Suppressor macrophage (primary cell): ENCODE measurements at places on chromosomes 4 and X.

DNA sequence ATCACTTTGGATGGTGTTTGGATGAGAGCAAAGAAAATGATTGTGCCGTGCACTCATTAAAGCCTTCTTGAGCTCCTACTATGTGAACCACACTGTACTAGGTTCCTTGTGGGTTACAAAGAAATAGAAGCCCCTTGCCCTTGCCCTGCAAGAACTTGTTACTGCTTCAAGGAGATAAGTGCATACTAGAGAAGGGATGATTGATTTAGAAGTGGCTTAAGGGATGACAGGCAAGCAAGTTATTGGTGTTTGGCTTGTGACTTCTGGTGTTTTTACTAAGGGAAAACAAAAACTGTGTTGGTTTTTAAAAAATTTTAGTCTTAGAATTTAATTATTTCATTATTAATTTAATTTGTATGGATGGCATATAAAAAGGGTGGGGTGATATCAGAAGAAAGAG is 67.4 kb downstream of the IL21 start:
- no peak for DNase-seq

GRCh38 chrX:18886344-18887161 is 97.4 kb downstream of the PHKA2 start:
- peak; percentile 79 for DNase-seq

DNA sequence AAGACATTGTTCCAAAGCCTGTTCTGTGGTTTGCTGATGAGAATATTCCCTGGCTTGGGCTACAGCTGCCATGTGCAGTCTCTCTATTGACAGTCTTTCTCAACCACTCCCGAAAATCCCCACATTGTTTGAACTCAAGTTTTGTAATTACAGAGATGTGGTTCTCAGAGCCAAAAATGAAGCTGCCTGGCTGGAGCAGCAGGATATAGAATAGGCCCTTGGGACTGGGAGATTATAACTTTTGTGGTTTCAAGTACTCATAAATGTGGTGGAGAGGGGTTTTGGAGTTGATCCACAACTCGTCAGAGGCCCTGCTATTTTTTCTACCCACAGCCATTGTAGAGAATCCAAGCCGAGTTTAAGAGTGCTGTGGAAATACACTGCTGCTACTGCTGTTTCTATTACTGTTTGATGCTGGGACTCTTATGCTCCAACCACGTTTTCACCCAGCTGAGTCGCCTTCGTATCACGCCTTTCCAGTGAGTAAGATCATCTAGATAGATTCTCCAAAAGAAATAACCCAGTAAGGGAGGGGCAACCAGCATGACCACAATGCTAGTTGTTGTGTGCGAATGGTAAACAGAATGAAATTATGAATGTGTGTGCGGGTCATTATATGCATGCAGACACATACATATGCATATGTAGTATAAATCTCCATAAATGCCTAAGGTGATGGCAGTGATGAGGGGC is 57.1 kb upstream of the ATXN3L start:
- DNase-seq: no peak

GRCh38 chr4:109451544-109452273 is 18.1 kb downstream of the SEC24B start:
- DNase-seq: no peak

DNA sequence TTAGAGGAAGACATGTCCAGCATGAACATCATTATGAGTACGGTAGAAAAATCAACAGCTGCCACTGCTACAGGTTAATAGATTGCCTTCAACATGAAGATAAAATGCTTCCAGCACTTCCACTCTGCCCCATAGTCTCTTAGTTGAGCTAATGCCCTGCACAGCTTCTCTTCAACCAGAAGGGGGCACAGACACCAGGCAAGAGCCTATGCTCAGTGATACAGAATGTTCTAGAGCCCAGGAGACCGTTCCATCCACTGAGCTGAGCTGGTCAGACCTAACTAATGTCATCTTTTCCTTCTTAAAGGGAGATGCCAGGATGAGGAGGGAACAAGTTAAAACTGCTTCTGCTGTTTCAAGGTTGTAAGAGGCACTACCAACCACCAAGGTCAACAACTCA is 42.2 kb downstream of the SMIM10L2A start:
- peak; percentile 38 for DNase-seq

DNA sequence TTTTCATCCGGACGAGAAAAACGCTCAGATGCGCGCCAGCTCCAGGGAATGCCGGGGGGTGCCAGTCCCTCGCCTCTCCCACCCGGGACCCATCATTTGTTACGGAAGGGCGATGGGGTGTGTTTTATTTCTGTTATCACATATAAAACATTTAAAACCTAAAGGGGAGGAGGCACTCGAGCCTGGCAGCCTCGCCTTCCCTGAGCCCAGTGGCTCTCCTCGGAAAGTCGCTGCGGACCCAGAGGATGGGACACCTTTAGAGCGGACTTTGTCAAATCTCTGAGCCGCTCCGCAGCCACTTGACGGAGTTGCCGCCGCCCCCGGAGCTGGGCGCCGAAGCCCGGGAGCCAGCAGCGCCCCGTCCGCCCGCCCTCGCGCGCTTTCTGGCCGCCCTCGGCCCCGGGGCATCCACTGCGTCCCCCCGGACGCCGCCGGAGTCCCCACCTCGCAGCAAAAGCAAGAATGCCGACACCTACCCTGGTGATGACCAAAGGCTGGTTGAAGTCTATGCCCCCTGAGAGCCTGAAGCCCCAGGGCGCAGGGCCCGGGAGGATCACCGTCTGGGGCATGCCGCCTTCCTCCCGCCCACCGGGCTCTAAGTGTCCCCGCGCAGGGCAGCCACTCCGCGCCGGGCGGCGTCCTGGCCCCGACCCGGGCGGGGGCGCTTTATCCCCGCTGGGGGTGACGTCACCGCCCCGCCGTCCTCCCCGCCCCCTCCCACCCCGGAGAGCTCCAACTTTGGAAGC is at the start of gene PDLIM3:
TSS of gene PDLIM3 (minus strand) at position 642 of the 746 bp plus-strand sequence. CDS start at position 569, 73 bp downstream.
- no peak for DNase-seq

- DNase-seq: no peak
Observed at GRCh38 chr4:61220556-61220955, 20.4 kb downstream of the ADGRL3 start.

DNA sequence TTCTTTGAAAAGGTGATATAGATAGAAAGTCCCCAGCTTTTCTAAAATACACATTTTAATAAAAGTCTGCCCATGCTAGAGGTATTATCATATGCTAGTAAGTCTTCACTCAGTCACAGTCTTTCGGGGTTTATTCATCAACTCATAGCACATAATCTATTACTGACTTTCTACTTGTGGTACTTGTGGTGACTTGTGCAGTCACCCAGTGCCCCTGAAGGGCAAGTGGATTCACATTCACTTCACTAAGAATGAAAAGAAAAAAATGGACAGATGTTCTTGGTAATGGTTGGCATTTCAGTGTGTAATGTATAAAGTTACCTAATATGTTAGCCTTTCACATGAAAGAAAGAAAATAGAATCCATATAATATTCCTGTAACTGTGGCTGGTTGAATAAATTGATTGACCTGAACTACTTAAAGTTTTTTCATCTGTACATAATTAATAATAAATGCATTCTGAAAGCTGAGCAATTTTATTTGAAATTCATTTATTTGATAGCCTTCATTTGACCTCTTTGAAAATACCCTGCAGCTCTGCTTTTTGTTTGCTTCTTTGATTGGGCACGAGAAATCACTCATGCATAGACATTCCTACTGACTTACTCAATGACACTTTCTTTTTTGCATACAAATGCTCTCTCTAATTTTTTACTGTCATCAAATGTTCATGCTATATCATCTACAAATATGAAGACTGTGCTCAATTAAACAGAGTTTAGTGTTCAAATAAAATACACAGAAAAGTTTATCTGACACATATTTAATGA is 39.5 kb upstream of the ZNF330 start:
- DNase-seq: no peak

- DNase-seq: no peak
Observed at GRCh38 chrX:103523605-103524004, 4.3 kb upstream of the RAB40A start.

- peak; percentile 59 for DNase-seq
Observed at GRCh38 chrX:49176421-49177326, 5.0 kb downstream of the PLP2 start.

DNA sequence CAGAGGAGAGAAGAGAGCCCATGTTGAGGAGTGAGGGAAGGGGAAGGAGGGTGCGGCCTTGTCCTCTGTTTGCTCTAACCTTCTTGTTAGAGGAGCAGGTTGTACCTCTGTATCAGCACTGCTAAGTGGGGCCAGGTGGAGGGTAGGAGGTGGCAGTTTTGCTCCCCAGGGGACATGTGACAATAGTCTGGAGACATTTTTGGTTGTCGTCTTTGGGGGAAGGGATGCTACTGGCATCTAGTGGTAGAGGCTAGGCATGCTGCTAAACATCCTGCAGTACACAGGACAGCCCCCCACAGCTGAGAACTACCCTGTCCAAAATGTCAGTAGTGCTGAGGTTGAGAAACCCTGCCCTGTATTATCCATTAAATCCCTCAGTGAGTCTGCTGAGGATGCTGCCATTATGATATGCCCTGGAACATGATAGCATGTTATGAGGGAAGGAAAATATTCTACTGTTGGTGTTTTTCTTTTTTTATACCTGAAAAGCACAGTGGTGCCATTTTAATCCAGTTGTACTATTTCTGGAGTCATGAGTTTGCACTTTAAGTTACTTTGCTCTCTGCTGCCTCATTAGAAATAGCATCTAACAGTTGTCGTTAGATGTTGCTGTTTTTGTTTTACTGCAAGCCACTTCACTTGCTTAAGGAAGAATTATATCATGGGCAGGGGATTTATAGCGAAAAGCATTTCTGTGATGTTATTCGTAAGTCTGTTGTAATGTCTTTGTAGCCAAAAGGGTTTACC is 90.6 kb downstream of the LRP2BP start:
- DNase-seq: no peak

GRCh38 chr4:151743894-151744293 is 16.9 kb downstream of the GATB start:
- DNase-seq: no peak

- DNase-seq: peak; percentile 60
Observed at GRCh38 chrX:155071694-155072280, 479 bp downstream of the BRCC3 start.

GRCh38 chrX:153925739-153926551 is at the start of gene ARHGAP4:
ARHGAP4 (minus strand) TSS chrX:153926264; CDS start chrX:153926202, 62 bp downstream.
- DNase-seq: peak; percentile 56

DNA sequence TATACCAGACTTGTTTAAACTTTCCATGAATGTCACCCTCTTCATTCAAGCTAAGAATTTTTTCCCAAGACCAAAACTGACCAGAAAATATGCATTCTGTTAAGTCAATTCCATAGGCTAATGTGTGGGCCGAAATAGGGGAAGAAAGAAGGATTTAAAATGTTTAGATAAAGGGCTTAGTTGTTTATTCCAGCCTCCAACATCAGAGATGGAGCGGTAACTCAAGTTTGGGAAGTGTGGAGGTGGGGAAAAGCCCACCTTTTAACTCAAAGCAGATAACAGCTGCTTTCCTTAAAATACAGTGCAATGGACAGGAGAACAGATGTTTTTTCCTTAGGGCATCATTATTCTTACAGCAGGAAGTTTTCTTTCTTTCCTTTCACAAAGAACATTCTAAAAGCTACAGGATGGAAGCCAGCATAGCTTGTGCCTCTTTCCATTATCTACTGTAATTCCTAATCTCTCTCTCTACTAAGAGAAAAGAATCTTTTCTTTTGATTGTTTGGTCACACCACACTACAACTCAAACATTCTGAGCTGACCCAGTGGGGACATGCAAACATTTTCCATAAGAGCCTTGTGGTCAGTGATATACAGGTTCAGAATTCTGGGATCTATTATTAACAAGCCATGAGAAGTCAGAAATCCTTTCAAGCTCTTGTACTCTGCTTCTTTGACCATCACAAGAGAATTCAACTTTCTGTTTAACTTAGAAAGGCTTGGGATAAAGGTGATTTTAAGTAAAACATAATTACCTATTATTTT is 101.6 kb downstream of the PDE5A start:
- DNase-seq: no peak

- peak; percentile 32 for DNase-seq
Observed at GRCh38 chr4:42150653-42151567, 1.5 kb downstream of the BEND4 start.

DNA sequence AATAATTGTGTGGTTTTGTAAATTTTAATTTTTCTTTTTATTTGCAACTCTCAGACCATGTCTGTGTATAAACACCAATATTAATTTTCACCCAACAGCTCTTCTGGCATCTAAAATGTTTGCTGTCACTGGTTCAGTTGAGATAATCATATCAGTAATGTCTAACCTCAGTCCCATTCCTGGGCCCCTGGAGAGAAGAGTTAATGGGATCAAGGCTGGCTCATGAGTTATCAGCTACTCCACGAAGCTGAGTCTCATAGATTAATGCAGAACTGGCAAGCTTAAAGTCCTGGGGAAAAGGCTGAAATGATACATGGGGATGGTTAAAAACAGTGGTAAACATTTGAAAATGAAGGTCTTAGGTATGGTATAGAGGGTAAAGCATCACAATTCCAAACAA is 28.4 kb upstream of the TSPAN5 start:
- no peak for DNase-seq

DNA sequence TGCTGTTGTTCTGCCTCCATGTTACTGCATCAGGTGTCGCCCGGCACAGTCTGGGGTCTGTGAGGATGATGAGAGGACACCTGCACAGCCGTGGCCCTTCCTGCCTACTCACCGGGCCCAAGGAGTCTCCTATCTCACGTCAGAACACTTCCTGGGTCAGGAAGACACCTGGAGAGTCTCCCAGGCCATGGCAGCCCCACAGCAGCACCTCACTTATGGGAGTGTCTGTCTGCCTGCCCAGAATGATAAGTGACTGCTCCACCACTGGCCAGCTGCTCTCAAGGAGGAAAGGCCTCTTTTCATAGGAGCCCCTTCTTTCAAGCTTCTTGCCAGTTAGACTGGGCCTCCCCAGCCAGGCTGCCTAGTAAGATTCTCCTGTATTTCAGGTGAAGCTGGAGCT is 56.1 kb downstream of the NELFA start:
- DNase-seq: no peak

- no peak for DNase-seq
Observed at GRCh38 chr4:2365054-2365912, 53.2 kb downstream of the ZFYVE28 start.

- peak; percentile 24 for DNase-seq
Observed at GRCh38 chr4:127631420-127631819, 1.3 kb upstream of the INTU start.

DNA sequence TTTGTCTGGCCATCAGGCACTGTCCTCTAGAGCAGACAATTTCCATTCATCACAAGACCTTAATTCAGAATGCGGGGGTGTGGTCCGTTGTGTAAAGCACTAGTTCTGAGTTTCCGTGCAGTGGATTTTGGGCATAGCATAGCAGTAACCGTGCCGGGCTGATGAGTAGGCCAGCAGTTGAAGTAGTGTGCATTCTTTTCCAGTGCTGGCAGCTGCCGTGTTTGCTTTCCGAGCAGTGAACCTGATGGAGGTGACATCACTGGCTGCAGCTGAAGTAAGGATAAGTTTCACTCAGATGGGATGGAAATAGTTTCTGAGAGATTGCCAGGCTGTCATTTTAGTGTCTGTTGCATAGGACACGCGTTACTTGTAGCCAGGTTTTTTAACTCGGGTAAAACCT is 107.0 kb upstream of the STIM2 start:
- DNase-seq: no peak

GRCh38 chrX:138986866-138987265 is 275.3 kb upstream of the FGF13 start:
- DNase-seq: no peak

- no peak for DNase-seq
Observed at GRCh38 chrX:68758671-68759070, 70.2 kb upstream of the EFNB1 start.

- DNase-seq: peak; percentile 32
Observed at GRCh38 chr4:165207016-165207430, 338 bp upstream of the KLHL2 start.

GRCh38 chrX:17689971-17690409 is 47.3 kb upstream of the SCML1 start:
- peak; percentile 70 for DNase-seq
